Airway epithelial cell (primary cell): ENCODE measurements at places on chromosomes 6 and 20. TPM values are rescaled to one million over a fixed set of nuclear protein-coding genes. Genes with fewer than 3 reads are reported as not detected.

The MPIG6B gene
- 0.49 TPM in 1 of 2 replicates, not detected in the other for total RNA-seq

The ASIP gene
- not detected in 2 replicates for total RNA-seq

The STMND1 gene
- not detected in 2 replicates for total RNA-seq

The PRDM13 gene
- not detected in 2 replicates for total RNA-seq

The ME1 gene
- total RNA-seq, result 29.6 and 34.1 TPM in 2 replicates

The GMNN gene
- 44.0 and 48.1 TPM in 2 replicates for total RNA-seq
